ENCODE measurements at places on chromosomes 5 and 9. TPM values are rescaled to one million over a fixed set of nuclear protein-coding genes. Genes with fewer than 3 reads are reported as not detected.

- no peak for DNase-seq
Observed at GRCh38 chr5:146151970-146152369, 30.5 kb downstream of the LARS1 start.

PDCD1LG2 gene
- 0.16 TPM for total RNA-seq

DNA sequence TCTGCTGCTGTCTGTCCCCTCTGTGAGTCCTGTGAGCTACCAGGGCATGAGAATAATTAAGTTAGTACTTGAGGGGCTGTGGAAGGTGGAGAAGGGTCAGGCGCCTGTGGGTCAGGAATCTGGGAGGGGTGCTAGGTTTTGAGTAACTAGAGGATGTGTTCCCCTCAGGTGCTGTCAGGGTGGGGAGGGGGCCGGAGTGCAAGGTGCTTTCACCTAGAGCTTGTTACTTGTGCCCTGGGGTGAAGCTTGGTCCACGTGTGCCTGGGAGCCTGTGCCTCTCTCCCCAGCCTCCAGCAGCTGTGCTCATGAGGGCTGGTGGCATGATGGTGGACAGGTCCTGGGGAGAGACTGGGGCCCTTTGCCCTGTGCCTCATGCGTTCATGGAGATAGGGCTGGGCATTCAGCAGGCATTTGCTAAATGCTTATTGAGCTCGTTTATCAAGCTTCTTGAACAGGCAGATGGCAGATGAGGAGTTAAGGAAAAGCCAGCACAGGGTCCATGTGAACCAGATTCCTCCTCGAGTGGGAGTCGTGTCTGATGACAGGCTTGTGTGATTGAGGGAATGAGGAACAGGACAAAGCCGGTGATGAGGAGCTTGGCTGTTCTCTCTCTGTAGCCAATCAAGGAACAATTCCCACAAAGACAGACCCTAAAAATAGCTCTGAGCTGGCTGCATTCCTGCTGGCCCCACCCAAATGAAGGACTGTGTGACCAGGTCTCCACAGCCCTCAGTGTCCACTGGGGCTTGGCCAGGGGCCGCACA is 40.9 kb downstream of the CACNA1B start:
- no peak for DNase-seq

GRCh38 chr5:146447734-146448380 is 724 bp downstream of the TCERG1 start:
- no peak for DNase-seq

- DNase-seq, result no peak
Observed at GRCh38 chr5:59789197-59789596, 104.3 kb downstream of the PDE4D start.

SEMA5A gene
- 0.51 TPM for total RNA-seq

FGF18 gene
- total RNA-seq, result 0.24 TPM

DNA sequence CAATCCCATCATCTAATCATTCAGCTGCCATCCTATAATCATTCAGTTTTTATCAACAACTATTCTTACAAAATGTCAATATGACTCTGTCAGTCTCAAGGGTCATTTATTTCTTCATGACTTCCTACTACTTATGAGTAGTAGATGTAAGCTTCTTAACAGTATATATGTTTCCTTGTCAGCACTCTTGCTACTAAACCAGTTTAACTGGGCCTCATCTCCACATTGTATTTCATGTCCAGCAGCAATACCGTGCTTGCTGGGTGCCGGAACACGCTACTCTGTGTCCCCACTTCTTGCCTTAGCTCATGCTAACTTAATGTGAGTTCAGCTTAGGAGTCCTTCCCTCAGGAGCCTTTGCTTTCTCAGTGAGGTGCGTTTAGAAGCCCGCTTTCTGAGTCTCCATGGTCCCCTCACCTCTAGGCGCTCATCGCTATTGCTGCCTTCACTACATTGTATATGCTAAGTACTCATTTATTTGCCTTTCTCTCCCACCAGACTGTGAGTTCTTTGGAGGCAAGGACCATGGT is 32.9 kb downstream of the ELL2 start:
- DNase-seq, result no peak

TXNDC8 gene
- not detected for total RNA-seq

C5orf34 gene
- 3.8 TPM for total RNA-seq

- DNase-seq, result no peak
Observed at GRCh38 chr5:60024104-60024503, 130.6 kb upstream of the PDE4D start.

- DNase-seq, result no peak
Observed at GRCh38 chr9:137286975-137287383, 9.5 kb downstream of the TOR4A start.

- DNase-seq, result no peak
Observed at GRCh38 chr5:95771892-95772291, 40.8 kb downstream of the RHOBTB3 start.

SPATA31A6 gene
- total RNA-seq, result not detected

GRCh38 chr9:111900858-111901612 is 4.4 kb downstream of the UGCG start:
- DNase-seq, result no peak

- no peak for DNase-seq
Observed at GRCh38 chr5:180296771-180297170, 4.9 kb upstream of the MAPK9 start.

DNA sequence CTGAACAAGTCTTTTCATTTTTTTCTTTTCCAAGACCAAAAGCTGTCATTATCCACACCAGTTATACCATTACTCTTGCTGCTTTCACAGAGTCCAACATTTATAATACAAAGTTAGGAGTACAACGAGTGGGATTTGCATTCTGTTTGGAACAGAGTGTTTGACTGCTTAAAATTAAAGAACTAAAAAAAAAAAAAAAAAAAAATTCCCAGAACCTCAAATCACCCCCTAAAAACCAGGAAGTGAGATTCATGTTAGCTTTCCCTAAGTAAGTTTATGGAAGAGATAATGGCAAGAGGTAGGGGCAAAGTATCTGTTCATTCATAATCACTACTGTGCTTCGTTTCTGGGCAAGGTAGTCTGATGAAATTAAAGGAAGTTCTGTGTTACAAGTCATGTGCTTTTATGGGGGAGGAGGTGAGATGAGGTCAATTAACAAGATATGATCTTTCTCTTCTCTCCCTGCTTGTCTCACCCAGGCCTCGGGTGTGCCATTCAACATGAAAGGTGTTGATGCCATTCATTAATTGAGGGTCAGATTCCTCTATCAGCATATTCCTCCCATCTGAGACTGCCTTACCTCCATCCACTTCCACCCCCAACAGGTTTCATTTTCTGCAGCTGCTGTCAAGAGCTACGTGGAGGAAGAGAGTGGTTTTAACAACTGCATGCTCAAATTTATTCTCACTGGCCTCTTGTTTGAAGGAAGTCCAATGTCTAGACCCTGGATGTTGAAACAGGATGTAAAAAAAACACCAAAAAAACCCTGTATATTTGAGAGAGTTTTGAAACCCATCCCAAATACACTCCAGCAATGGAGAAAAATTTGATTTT is 58.1 kb downstream of the MARCHF3 start:
- DNase-seq, result no peak

DNA sequence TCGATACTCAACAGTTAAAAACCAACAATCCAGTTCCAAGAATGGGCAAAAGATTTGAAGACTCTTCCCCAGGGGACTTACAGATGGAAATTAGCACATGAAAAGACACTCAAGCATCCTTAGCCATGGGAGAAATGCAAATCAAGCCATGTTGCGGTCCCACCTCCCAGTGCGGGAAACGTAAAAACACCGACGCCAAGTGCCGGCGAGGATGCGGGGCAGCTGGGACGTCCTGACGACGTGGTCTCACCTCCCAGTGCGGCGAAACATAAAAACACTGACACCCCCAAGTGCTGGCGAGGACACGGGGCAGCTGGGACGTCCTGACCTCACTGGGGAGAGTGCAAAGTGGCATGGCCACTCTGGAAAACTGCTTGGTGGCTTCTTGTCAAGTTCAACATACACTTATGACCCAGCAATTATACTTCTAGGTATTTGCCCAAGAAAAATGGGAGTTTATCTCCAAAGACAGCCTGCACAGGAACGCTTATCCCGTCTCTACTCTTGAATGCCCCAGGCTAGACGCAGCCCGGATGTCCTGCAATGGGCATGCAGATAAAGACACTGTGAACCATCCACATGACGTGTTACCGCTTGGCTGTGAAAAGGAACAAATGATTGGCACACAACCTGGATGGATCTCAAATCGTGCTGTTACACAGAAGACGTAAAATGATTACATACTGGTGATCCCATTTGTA is 60.1 kb upstream of the UBAC1 start:
- DNase-seq, result no peak
